ENCODE measurements at places on chromosomes 3 and 15.

GRCh38 chr3:192880313-192880712 is 37.3 kb downstream of the MB21D2 start:
- no peak for DNase-seq

GRCh38 chr15:99485153-99485961 is 80.4 kb upstream of the MEF2A start:
- no peak for DNase-seq

DNA sequence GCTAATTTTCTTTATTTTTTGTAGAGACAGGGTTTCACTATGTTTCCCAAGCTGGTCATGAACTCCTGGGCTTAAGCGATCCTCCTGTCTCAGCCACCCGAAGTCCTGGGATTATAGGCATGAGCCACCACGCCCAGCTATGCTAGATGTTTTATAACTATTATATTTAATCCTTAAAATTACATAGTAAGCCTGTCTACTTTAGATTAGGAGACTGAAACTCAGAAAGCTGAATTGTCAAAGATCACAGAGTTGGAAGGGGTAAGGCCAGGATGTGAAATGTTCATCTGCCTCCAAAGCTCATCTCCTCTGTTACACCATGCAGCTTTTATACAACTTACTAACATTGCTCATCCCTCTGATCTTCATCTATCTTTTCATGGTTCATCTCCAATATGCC is 89.8 kb downstream of the MAP2K5 start:
- no peak for DNase-seq

GRCh38 chr15:57922776-57923175 is 142.7 kb downstream of the ALDH1A2 start:
- DNase-seq = no peak

DNA sequence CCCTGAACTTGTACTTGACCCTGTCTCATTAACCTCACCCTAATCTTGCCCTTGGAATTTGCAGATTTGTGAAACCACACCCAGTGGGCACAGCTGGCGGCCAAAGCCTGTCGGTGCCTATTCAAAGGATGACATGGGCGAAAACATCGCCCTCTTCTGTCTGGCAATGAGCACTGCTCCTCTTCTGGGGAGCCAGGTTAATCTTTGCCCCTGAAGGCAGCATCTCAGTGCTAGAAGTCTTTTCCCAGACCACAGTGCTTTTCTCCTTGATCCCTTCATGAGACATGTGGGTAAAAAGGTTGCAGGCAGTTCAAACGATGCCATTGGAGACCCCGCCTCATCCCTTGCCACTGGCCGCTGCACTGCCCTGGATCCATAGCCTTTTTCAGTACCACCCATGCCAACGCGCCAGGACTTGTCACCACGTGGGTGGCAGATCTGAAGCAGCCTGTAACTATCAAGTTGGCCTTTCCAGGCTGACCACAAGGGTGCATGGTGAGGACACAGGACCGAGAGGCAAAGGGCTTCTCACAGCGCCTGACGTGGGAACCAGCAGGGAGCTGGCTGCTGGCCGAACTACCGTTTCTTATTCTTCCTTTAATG is 6.5 kb upstream of the DNASE1L3 start:
- DNase-seq = peak; percentile 73

DNA sequence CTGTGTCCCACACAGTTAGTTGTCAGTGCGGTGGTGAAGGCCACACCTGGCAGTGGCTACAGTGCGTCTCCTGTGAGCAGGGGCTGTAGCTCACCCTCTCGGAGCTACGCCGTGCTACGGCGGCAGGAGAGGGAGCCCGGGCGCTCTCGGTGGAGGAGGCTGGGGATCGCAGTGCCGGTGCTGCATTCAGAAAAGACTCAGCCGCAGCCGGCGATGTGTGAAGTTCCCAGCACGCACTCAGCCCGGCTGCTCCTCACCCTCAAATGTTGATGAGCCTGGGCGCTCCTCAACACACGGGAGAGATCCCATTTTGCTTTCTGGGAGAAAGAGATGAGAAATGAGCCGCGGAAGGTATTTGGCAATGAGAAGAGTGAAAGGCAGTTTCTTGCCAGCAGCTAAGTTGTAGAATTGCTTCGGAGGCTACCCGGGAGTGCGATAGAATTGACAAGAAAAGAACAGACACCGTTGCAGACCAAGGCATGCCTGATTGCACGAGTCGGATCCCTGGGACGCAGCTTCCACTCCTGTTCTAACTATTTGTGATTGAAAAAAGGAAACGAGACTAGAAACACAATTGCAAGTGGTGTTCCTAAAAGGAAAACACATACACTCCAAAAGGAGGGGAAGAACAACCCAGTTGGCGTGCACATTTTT is at the start of gene UNC13C:
Gene UNC13C, plus strand, starts transcription at position 189 of the 654 bp plus-strand sequence. CDS start 34,463 bp downstream, outside the sequence.
- peak; percentile 56 for DNase-seq

- no peak for DNase-seq
Observed at GRCh38 chr3:106215047-106215446, 346.2 kb upstream of the CBLB start.

GRCh38 chr15:41969851-41970431 is 2.4 kb downstream of the EHD4 start:
- DNase-seq = peak; percentile 9

- peak; percentile 74 for DNase-seq
Observed at GRCh38 chr3:10950476-10951294, 41.9 kb upstream of the SLC6A1 start.

- no peak for DNase-seq
Observed at GRCh38 chr15:93932164-93932776, 299.1 kb upstream of the MCTP2 start.

DNA sequence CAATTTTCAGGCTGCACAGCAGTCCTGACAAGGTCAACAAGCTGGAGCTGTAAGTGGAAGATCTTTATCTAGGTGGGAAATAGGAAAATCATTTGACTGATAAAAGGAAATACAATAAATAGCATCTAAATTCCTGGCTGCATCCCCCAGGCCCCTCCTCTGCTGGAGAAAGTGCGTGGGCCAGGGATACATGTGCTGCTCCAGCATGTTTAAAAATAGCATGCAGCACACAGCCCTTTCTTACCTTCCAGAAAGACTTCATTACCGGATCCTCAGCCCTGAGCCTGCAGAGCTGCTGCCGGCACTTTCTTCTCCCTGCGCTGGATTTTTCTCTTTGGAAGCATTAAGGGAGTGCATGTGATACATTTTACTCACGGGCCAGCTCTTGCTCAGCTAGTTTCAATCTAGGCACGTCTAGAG is 77.3 kb downstream of the HMG20A start:
- no peak for DNase-seq

DNA sequence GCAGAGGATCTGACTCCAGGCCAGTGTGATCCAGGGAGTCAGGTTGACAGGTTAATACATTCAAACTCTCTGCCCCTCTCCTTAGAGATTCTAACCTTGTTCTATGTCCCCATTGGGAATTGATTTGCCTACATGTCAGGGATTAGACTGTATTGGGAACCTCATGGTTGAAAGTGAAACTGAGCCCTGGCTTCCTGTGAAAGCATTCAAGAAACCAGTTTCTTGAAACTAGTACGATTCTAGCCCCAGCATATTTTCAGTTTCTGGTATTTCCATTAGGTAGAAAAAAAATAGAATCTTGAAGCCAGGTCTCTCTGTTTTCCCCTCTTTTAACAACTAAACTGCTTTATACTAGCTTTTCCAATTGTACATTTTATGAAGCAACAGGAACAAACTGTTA is 140.4 kb upstream of the ABI3BP start:
- DNase-seq = no peak

- DNase-seq = no peak
Observed at GRCh38 chr15:33377204-33377603, 66.4 kb downstream of the RYR3 start.

GRCh38 chr3:49512781-49513355 is 41.4 kb upstream of the BSN start:
- no peak for DNase-seq

- no peak for DNase-seq
Observed at GRCh38 chr15:52360229-52361203, 64.9 kb upstream of the MYO5C start.

DNA sequence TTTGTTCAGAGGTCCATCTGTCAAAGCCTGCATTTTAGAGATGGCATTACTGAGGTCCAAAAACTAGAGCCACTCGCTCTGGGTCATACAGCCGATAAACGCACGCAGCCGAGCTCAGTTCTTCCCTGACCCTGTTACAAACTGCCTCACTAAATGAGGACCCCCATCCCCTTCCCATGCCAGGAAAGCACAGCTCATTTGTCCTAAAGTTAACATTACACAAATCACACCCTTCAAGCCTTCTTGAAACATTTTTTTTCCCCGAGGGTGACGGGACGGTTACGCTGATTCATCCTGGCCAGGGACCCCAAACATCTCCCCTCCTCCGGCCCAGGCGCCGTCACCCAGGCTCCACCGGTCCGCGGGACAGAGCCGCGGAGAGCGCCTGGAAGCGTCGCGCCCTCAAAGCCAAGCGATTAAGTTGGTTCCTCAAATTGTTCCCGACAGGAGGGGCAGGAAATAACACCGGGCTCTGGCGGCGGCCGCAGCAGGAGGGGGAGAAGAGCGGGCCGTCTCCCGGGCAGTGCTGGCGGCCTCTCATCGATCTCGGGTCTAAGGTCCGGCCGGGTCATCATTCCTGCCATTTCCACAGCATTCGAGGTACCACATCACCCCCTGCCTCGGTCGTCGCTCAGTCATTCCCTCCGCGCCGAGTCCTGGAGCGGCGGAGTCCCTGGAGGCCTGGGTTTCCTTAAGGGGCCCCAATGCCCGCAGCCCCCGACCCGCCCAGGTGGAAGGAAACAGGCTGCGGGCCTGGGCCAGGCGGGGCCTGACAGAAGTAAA is 619 bp upstream of the CMTM8 start:
- DNase-seq = peak; percentile 65

- DNase-seq = no peak
Observed at GRCh38 chr15:66400351-66400774, 13.7 kb downstream of the MAP2K1 start.

GRCh38 chr15:64930778-64931371 is 19.2 kb downstream of the ANKDD1A start:
- DNase-seq = no peak

DNA sequence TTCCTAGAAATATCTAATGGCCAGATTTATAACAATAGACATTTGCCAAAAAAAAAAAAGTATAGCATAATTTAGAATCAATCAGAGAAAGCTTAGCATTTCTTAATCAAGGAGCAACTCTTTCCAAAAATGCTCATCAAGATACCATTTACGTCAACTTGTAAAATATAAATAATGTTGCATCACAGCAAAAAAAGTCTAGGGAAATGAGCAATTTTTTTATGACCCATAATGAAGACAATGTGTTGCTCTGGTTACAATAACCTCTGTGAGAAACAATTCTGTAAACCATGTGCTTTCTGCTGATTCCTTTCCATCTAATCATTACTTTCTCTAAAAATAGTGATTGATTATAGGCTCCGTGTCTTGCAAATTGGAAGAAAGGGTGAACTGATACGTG is 36.3 kb downstream of the KBTBD8 start:
- DNase-seq = no peak

DNA sequence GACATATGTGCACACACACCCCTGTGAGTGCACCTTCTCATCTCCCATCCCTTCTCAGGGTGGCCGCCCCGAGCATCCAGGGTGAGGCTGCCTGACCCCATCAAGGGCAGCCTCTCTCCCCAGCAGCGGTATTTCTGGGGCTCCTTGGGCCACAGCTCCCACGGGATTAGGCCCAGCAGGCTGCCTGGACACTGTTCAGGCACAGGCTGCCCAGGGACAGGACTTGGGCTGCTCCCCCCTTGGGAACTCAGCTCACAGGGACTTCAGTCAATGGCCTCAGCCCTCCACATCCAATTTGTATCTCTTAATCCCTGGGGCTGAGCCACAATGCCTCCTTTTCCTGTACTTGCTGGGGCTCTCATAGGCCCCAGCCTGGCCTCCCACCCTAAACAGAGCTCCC is 35.0 kb downstream of the RHCG start:
- DNase-seq = no peak

DNA sequence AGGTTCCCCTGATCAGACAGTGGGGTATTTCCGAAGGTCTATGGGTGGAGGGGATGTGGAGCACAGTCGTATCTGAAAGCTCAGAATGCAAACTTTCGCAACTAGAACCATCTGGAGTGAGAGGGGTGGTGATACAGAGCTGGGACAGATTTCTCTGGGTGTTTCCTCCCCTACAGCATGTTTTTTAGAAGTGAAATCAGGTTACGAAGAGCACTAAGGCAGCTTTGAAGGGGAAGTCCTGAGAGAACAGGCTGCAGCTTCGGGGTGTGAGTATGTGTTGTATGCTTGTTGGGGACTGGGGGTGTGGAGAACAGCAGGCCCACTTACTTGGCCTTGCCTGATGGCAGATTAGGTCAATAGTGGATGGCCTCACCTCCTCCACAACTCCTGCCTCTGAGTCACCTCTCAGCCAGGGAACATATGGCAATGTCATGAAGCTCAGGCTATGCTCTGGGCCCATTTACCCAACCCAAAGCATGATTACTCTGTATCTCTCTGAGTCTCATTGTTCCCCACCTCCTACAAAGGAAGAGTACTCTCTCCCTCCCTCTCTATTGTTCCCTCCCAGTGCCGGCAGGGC is 107.2 kb upstream of the RASGRP1 start:
- no peak for DNase-seq

GRCh38 chr3:177278016-177278415 is 80.7 kb upstream of the TBL1XR1 start:
- no peak for DNase-seq

- no peak for DNase-seq
Observed at GRCh38 chr15:77181305-77182074, 110.6 kb upstream of the TSPAN3 start.

GRCh38 chr15:25848784-25849156 is 14.4 kb downstream of the ATP10A start:
- no peak for DNase-seq

- DNase-seq = no peak
Observed at GRCh38 chr15:72153269-72154000, 35.2 kb downstream of the SENP8 start.

DNA sequence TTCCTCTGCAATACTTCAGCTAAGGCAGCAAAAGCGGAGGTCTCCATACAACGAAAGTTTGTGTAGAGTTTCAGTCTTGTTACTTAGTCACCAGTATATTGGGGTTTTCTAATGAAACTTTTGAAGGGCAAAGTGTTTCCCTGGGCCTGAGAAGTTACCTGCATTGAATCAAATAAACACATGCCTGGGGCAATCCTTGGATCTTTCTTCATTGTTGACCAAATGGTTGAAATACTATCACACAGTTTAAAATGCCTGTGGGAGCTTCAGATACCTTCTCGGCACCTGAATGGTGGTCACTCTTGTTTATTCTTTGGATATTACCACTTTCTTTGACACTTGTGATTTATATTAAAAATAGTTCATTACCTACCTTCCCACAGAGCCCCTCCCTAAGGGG is 988 bp upstream of the CHSY1 start:
- DNase-seq = no peak

DNA sequence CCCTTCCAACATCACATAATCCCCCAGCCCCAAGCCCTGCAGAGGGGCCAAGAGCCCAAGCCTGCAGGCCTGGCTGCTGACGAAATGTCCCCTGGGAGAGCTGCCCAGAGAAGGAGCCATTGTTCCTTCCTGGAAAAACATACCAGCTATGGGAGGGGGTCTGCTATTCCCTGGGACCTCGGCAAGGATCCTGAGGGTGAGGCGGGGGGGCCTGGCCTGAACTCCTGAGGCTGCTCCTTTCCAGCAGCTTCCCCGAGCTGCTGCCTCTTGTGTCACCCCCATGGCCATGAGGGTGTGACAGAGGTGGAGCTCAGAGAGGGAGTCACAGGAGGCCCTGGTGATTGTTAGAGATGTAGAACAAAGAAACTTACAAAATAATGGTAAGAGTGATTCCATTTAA is 12.9 kb downstream of the LOXL1 start:
- DNase-seq = no peak

Measured in sciatic nerve (tissue), 2 donors.